NCI-H1417 treated with DMSO at 0.1 percent for 48 hours (cell line): ENCODE measurements at places on chromosomes 3 and 15.

GRCh38 chr3:119559441-119559963 is at the start of gene CD80:
Gene CD80 (minus strand): TSS chr3:119559614. CDS start chr3:119557728, 1,886 bp downstream.
- DNase-seq, result no peak

DNA sequence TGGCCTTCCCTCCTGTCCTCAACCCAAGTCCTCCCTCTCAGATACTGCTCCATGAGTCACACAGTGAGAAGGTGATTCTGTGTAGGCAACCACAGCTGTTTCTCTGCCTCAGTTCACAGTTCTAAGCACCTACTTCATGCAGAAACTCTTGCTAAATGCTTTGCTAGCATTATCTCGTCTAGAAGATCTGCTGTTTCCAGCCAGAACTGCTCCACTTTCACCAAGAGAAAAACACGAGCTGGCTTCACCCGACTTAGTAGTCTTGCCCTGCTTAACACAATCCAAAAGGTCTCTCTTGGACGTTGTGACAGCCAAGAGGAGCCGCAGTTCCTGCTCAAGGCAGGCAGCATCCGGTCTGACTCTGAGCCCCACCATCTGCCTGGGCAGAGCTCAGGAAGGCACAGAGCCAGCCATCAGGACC is 272.1 kb downstream of the UACA start:
- DNase-seq, result no peak

DNA sequence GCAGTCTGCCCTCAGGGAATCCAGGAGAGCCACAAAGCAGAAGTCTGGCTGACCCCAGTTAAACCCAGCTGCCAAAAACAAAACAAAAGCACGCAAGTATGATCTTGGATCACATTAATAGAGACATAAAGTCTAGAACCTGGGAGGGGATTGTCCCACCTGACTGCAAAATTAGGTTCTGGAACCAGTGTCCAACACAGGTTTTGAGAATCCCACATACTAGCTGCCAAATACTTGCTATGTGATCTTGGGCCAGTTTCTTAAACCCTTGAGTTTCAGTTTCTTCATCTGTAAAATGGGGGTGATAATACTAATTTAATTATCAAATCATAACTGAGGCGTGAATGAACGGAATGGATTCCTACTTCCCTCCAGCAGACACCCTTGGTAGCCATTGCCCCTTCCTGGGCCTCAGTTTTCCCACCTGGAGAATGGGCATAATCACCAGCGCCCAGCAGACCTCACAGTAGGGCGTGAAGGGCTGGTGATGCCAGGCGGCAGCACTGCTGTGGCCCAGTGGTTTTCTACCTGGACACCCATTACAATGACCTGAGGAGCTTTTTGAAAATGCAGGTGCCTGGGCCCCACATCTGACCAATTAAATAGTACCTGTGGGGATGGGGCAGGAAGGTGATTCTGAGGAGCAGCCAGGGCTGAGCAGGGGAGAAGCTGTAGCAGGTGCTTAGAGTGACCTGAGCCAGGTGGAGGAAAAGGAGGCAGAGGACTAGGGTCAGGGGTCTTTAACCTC is 32.2 kb downstream of the GRIP2 start:
- no peak for DNase-seq

GRCh38 chr15:47813748-47814384 is 96.6 kb downstream of the SEMA6D start:
- DNase-seq, result no peak

GRCh38 chr3:51637941-51638471 is 33.0 kb upstream of the TEX264 start:
- DNase-seq, result no peak

DNA sequence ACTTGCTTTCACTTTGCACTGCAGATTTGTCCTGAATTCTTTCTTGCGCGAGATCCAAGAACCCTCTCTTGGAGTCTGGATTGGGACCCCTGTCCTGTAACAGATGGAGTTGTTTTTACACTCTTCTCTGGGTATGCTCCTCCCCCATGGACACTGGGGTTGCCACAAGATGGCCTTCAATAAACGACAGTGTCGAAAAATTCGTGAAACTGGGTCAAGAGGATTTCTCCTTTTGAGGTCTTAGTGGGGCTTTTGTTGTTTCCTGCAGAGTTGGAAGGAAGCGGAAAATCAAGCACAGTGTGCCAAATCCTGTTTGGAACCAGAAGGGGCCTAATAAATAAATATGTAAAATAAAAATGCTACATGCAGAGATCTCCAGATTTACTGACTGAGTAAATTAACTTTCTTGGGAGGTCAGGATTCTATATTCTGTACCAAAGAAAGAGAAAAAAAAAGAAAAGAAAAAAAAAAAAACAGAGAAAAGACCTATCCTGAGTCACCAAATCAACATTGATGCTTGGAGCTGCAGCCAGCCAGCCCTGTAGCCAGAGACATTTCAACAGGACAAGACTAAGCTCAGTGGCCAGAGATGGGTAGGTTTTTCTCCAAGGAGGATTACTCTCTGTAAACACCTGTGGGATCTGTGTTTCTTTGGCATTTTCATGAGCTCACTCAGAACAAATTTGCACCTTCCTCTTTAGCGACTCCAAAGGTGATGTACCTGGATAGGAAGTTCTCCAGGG is 24.8 kb downstream of the CCDC80 start:
- DNase-seq, result no peak

DNA sequence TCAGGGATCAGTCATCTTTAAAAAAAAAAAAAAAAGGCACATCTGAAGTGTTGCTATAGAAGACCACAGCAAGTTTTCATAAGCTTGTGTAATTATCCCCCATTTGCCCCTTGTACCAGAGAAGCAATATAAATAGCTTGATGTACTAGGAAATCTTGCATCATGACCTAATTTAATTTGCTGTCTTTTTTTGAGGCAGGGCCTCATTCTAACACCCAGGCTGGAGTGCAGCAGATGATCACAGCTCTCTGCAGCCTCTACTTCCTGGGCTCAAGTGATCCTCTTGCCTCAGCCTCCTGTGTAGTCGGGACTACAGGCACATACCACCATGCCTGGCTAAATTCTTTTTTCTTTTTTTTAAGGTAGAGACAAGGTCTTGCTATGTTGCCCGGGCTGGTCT is 88.7 kb downstream of the ARIH1 start:
- no peak for DNase-seq

- DNase-seq, result no peak
These were observed 7.3 kb downstream of the RPSA start for GRCh38 chr3:39413691-39414420.

DNA sequence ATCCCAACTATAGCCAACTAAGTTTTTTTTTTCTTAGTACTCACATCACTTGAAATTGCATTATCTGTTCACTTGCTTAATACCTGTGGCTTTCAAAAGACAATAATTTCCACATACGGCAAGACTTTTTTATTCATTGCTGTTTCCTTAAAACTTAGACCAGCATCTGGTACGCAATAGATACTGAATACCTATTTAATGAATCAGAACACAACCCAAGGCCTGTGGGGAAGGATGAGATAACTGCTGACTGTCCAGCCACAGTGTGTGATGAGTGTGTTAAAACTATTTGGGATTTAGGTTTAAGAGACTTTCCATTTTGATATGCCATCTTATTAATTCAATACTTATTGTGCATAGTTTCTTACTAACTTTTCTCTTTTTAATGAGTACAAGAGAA is 988.7 kb downstream of the NTRK3 start:
- no peak for DNase-seq

- DNase-seq, result no peak
These were observed 272.7 kb downstream of the CNTN6 start for GRCh38 chr3:1365528-1365927.

DNA sequence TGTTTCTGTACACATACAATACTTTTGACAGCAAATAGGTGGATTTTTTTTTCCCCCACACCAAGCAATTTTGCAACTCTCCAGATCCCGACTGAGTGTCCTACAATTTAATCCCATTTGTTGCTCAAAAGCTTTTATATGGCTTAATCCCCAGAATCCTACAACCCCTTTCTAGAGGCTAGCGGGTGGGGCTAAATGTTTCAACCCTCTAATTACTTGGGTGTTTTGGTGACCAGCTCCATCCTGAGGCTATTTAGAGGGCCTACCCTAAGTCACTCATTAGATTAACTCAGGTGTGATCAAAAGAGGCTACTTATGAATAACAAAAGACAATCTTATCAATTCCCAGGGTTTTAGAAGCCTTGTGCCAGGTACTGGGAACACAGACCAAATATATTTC is 21.0 kb upstream of the FBXL2 start:
- DNase-seq, result no peak

- no peak for DNase-seq
These were observed 183.5 kb upstream of the LYSMD4 start for GRCh38 chr15:99916668-99917223.

DNA sequence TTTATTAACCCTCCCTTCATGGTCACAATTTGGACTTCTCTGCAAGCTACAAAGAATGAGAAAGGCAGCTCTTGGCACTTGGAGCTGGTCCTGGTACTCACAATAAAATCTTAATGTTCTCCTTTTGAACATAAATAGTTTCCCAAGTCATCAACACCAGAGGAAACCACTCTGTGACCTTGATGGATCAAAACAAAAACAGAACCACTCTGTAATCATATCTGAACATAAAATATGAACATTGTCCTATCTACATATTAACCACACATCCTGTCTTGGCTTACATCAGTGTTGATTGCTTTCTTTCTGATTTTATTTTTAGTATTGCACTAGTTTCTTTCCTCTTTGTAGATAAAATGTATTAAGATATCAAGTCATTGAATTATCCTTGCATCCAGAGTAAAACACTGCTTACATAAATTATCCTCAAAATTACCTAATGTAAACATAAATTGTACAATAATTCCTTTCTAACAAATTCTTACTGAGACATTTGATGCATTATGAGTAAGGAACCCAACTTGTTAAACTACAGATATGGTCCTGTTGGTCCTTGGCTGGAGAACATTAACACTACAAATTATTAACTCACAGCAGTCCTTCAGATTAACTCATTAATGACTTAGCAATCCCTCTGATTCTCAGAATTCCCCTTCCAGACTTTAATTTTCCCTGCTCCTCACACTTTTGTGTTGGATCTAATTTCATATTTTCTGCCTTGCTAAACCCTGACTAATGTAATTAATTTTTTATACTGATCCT is 860.5 kb downstream of the DIPK2A start:
- no peak for DNase-seq

DNA sequence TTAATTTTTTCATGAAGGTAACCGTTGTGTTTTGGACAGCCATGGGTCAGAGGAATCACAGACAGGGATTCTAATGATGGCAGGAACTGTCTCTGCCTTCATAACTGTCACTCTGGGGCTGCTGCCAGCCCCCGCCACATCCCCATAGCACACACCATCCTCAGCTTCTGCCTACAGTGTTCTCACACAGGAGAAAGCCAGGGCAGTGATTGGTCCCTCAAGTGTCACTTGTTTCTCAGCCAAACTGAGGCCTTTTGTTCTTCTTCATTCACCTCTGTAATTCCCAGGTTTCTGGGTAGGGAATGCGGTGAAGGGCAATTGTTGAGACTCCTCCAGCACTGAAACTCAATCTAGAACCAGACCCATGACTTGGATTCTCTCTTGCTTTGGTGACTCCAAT is 65.4 kb upstream of the C3orf80 start:
- no peak for DNase-seq

GRCh38 chr3:95752199-95752598 is 1062.2 kb upstream of the EPHA6 start:
- DNase-seq, result no peak

DNA sequence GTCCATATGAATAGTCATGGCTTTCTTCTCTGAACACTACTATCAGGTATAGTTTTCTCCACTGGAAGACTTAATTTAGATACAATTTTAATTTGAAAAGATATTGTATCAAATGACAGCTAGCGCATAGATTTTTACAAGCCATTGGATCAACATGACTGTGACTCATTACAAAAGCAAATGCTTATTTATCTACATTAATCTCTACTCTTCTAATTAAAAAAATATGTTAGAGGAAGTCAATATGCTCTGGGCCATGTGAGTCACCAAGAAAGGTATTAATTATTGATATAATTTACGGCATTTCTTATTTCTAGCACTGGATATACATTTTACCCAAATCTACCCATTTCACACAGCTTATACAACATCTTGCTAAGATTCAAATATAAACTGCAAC is 800.3 kb upstream of the GBE1 start:
- no peak for DNase-seq

- DNase-seq, result no peak
These were observed 17.0 kb upstream of the ANO10 start for GRCh38 chr3:43638594-43639447.

DNA sequence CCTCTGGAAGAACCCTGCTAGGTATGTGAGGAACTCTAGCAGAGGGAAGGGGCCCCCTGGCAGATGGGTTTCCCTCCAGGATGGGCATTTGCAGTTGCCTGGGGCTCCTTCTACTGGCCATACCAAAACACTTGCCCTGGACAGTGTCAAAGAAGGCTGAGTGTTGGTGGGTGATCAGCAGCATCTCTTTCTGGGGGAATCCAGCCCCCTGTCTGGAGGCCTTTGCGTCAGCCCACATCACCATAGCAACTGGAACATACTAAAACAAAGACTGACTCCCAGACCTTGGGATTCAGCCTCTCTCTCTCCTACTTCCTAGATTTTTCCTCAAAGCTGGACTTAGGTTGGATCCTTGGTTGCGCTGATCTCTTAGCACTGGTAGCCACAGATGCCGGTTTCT is 8.1 kb downstream of the CEMIP start:
- no peak for DNase-seq

- DNase-seq, result no peak
These were observed 30.2 kb downstream of the ZNF710 start for GRCh38 chr15:90031231-90031791.

DNA sequence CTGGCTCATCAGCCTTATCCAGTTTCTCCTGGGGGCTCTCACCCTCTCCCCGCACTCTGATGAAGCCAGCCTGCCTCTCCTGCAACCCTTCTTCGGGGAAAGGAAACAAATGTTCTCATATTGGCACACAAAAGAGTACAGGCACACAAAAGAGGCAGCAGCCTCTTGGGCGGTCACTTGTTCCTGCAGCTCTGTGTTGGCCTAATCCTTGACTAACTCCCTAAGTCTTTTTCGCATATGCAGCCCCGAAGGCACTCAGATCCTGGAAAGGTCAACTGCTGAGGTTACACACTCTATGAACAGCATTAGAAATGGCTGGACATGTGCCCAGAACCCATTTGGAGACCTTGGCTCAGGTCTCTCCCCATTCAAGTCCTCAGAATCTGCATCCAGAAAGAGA is 7.4 kb upstream of the CAMP start:
- no peak for DNase-seq

DNA sequence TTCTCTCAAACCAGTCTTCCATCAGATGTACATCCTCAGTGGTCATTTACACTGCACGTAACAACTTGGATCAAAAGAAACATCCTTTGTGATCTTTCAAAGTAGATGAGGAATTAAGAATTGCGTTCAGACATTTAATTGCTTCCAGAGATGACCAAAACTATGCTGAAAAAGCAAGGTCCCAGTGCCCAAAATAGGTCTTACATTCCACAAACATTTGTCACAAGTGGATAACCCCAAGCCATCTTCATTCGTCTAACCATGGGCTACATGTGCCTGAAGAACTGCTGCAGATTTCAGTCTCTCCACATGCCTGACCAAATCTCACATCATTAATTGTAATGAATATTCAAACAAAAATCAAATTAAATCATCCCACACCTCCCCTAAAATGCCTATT is 273.6 kb downstream of the SHOX2 start:
- DNase-seq, result no peak
